ENCODE measurements at places on chromosomes 16 and 17.

DNA sequence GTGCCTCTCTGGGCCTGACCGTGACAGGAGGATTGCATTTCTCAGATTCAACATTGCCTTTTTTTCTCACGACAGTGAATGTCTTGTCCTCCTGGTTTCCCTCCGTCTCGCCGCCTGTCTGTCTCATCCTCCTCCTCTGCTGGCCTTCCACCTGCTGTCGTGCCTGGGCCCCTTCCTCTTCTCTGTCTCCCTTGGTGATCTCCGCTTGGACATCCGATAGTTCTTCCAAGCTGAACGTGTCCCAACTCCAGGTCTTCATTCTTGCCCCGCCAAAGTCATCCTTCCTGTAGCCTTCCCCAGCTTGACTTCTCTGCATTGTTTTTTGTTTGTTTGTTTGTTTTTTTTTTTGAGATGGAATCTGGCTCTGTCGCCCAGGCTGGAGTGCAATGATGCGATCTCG is 79.4 kb downstream of the RAP1GAP2 start:
- no peak for DNase-seq

GRCh38 chr17:29124135-29124924 is 55.9 kb downstream of the MYO18A start:
- no peak for DNase-seq

- no peak for DNase-seq
Measured at GRCh38 chr17:16314859-16315258, 38.4 kb downstream of the CENPV start.

- DNase-seq: no peak
Measured at GRCh38 chr16:64962786-64963185, 159.1 kb downstream of the CDH11 start.

DNA sequence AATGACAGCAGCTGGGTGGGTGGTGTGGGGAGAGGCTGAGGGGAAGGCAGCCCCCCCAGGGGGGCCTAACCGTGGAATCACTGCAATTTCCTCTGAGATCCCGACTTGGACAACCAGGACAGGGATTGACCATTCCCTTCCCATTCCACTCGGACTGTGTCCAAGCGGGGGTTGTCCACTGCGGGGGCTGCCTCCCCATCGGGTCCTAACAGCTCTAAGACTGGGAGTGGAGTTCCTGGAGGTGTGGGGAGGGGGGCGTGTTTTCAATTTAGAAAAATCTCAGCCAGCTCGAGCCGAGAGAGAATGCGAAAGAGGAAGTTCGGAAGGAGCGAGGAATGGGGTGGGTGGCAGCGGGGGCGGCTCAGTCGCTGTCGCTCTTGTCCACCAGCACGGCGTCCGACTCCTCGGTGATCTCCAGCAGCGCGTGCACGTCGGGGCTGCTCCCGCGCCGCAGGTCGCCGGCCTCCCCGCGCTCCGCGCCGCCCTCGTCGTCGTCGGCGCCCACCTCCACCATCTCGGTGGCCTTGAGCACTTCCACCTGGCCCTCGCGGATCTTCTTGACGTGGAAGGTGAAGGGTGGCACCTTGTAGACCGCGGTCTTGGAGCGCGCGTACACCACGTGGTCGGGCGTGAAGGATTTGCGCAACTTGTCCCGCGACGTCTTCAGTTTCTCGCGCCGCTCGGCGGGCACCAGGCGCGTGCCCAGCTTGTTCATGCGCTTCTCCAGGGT is 16.2 kb upstream of the STAT3 start:
- no peak for DNase-seq

DNA sequence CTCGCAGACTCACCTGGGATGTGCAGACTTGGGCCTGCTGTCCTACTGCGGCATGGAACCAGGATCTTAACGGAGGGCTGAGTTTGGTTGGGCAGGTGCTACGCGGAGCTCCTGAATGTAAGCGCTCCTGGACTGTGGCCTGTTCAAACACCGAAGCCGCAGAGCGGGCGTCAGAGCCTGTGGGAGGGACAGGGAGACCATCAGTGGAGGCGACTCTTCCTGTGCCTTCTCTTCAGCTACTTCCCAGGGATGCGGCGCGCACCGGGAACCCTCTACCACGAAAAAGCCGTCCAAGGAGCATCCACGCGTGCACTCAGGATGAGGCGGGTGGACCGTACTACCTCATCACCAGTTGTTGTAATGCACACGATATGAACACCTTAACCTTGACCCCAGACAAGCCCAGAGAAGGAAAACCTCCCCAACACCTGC is 2.0 kb downstream of the USP36 start:
- no peak for DNase-seq

- DNase-seq: no peak
Measured at GRCh38 chr16:13606804-13607203, 313.1 kb upstream of the ERCC4 start.

DNA sequence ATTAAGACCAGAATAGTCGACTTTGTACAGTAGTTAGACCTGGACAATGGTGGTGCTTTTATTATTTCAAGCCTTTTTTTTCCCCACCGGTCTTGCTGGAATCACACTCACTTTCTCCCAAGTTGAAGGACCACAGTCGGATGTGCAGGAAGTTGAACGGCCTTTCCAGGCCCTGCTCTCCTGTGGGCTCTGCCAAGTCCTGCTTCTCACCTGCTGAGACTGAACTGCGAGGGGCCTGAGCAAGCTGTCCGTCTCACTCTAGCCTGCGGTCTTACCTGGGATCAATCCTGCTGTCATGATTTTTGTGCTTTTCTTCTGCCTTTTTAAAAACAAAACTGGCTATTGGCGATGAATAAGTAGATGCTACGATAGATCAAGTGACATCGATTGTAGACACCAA is 1.3 kb downstream of the TLCD3A start:
- no peak for DNase-seq

GRCh38 chr16:84347161-84347560 is 21.2 kb upstream of the ATP2C2 start:
- DNase-seq: no peak

GRCh38 chr17:73657473-73658116 is 13.3 kb upstream of the SDK2 start:
- DNase-seq: peak; percentile 24

DNA sequence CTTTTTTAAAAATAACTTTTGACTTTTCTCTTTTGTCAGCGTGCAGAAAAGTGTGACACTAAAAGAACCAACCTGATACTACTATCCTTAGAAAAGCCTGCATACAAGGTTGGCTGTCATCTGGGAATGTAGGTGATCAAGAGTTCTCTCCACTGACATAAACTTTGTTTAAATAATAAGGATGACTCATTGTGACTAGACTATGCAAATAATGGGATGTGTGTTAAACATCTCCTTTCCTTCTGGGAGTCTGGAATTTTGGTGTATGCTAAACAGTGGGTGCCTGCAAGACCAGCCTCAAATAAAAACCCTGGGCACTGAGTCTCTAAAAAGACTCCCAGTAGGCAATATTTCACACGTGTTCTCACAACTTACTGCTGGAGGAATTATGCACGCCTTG is 373.4 kb downstream of the CNTNAP4 start:
- DNase-seq: no peak

DNA sequence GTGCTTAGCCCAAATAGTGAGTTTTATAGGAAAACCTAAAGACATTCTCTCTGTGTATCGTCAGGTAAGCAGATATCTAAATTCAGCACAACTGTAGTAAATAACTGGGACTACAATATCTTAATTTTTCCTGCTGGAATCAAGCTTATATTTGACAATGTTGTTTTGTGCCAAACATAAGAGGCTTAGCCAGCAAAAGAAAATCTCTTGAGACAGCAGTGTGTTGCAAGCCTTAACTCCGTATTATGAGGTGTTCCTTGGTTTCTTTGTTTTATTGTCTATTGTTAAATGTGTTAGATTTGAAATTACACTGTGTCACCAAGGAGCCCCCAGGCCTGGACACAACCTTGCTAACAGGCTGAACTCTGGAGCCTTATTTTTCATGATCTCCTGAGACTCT is 1570.6 kb upstream of the GOT2 start:
- DNase-seq: no peak

DNA sequence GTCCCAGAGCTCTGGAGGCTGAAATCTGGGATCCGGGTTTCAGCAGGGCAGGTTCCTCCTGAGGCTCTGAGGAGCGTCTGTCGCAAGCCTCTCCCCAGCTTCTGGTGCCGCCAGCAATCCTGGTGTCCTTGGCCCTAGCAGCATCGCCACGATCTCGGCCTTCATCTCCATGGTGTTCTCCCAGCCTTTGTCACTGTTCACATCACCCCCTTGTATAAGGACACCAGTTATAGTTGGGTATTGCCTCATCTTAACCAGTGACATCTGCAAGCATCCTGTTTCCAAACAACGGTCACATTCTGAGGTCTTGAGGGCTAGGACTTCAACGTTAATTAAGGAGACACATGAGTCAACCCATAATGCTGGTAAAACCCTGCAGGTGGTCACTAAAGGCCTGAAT is 2.8 kb upstream of the PPP1R27 start:
- no peak for DNase-seq

- DNase-seq: no peak
Measured at GRCh38 chr17:45341533-45342158, 24.8 kb upstream of the MAP3K14 start.

GRCh38 chr17:54967621-54968261 is 713 bp downstream of the COX11 start:
- DNase-seq: peak; percentile 14

- DNase-seq: no peak
Measured at GRCh38 chr16:90032674-90033331, 13.5 kb upstream of the DBNDD1 start.

- no peak for DNase-seq
Measured at GRCh38 chr17:19386051-19386929, 700 bp downstream of the MFAP4 start.

DNA sequence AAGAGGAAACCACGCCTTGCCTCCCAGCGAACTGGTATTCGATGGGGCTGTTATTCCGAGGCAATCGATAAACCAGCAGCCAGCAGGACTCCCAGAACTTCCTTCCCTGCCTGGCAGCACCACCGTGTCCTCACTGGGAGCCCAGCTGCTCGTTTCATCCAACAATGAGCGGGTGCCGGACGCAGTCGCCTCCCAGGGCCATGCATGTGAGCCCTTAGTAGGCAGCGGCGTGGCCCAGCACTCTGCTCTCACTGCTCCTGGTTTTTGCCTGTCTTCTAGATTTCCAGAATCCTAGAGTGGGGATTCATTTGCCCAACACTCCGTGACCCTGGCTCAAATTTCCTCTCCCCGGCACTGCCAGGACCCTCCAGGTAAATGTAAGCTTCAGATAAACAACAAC is 29.1 kb upstream of the RASD1 start:
- no peak for DNase-seq

DNA sequence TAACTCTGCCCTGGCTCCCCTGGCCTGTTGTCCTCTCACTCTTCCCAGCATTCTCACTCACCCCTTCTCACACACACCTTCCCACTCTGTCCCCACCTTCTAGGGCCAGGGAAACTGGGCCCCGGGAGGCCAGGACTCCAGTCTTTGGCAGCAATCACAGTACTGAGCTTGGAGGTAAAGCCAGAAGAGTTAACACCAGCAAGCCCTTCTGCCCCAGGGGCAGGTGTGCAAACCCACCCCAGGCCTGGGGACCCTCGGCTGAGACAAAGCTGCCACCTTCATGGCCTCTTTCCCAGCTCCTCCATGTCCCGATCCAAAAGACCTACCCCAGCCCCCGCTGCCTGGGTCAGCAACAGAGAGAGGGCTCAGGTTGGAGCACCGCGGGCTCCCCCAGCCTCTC is 36.9 kb upstream of the MLKL start:
- no peak for DNase-seq

GRCh38 chr16:28063591-28064061 is at the start of gene GSG1L:
TSS of gene GSG1L (minus strand) at chr16:28063714. CDS start at chr16:28063424, 290 bp downstream.
- no peak for DNase-seq

- peak; percentile 29 for DNase-seq
Measured at GRCh38 chr17:80474961-80475909, 1.2 kb downstream of the NPTX1 start.

Measured in activated naive CD4-positive, alpha-beta T cell treated with anti-CD3 and anti-CD28 coated beads, Interleukin-2, amount 50 U/mL, for 16 hours (primary cell).